ENCODE measurements at places on chromosomes 5 and 9. TPM values are rescaled to one million over a fixed set of nuclear protein-coding genes. Genes with fewer than 3 reads are reported as not detected.

Gene LCN9
- total RNA-seq = not detected

Gene FOXI1
- total RNA-seq = not detected

Gene POLR3G
- total RNA-seq = 0.72 TPM

Gene CEL
- total RNA-seq = 0.52 TPM

Gene TAS2R1
- total RNA-seq = not detected

Data from epithelial cell of alveolus of lung (primary cell).